ENCODE measurements at places on chromosomes 1 and 21. TPM values are rescaled to one million over a fixed set of nuclear protein-coding genes. Genes with fewer than 3 reads are reported as not detected.

The NR0B2 gene
- 3.9 TPM for total RNA-seq

The SLC2A5 gene
- total RNA-seq: 0.04 TPM

The PGBD2 gene
- total RNA-seq: 8.0 TPM

The HES2 gene
- not detected for total RNA-seq

GRCh38 chr1:113780374-113781146 is 21.3 kb upstream of the PHTF1 start:
- DNase-seq: no peak

GRCh38 chr1:94522304-94522703 is 19.3 kb downstream of the F3 start:
- peak; percentile 51 for DNase-seq

GRCh38 chr1:110161849-110162248 is 11.6 kb downstream of the SLC6A17 start:
- DNase-seq: no peak

DNA sequence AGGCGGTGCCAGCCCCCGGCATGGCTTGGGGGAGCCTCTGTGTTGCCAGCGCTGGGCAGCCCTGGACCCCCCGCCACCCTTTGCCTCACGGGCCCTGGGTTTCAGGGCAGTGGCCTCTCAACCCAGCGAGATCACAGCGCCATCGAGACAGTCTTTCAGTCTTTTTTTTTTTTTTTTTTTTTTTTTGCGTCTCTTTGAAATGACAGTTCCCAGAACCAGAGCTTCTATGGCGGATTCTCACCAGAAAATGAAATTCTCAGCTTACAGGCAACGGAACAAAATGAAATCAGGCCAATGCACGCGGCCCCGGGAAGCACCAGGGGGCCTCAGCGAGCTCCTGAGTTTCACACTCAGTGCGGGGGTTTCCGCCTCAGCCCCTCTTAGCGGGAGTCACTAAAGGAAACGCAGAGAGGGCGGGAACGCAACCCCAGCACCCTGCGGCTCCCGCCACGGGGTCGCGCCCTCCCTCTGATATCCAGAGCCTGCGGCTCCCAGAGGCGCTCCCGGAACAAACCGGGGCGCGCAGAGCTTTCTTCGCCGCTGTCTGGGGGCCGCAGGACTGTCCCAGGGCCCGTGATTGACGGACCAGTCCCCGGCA is 8.0 kb upstream of the COL6A1 start:
- DNase-seq: peak; percentile 93

GRCh38 chr1:114122941-114123618 is 30.6 kb downstream of the SYT6 start:
- DNase-seq: peak; percentile 41

DNA sequence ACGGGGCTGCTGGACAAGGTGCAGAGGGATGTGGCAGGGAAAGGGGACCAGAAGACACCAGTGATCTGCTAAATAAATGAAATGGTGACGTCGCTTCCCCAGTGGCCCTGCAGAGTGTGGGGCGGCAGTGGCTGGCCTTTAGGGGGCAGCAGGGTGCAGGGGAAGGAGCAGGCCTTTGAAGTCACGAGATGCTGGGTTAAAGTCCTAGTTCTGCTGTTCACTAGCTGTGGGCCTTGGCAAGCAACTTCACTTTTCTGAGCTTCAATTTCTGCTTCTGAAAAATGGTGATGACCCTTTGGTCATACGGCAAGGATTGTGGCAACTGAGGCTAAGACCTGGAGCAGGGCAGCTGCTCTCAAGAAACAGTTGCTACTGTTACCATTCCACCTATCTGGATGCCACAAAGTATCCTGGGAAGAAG is 9.2 kb upstream of the GALE start:
- DNase-seq: peak; percentile 74

- DNase-seq: no peak
Measured at GRCh38 chr1:110433213-110433612, 17.7 kb upstream of the PROK1 start.

DNA sequence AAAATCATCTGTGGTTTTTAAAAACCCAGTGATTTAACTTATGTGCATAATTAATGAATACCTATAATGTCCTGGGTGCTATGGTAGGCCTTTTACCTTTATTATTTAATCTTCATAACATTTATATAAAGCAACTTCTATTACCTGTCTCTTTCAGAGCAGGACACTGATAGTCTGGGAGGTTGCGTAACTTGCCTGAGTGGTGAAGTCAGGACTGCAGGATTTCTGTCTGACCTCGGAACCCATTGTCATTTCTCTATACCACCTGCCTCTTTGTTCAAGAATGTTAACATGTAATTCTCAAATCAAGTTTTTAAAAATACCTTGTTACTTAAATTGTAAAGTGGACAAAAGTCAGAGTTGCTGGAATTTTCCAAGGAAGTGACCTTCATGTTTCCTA is 41.0 kb upstream of the BACH1 start:
- DNase-seq: no peak

DNA sequence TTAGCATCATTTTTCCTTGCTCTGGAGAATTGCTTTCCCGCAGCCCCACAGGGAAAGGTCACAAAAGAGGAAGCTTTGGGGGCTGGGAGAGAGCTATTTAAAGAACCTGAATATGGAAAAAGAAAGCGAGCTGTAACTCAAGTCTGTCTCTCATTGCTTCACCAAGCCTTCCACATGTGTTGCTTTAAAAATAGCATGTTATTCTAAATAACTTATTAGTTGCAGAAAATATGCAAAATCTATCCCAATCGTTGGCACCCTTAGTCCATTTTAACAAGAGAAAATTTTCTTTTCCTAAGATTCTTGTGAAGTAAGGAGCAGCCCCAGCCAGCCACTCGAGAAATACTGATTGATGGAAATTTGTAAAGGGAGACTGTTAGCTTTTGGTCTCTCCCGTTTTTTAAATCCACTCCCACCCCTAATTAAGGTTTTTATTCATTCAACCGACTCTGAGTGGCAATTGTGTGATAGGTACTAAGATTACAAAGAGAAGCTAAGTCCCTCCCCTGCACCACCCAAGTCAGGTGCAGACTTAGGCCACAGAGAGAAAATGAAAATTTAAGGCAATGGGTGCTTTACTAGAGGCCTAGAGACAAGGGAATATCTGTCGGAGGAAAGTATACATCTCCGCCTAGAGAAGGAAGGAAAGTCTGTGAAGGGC is 802 bp downstream of the CYP4X1 start:
- peak; percentile 14 for DNase-seq

GRCh38 chr1:153566414-153567371 is 1.0 kb upstream of the S100A2 start:
- DNase-seq: peak; percentile 49

DNA sequence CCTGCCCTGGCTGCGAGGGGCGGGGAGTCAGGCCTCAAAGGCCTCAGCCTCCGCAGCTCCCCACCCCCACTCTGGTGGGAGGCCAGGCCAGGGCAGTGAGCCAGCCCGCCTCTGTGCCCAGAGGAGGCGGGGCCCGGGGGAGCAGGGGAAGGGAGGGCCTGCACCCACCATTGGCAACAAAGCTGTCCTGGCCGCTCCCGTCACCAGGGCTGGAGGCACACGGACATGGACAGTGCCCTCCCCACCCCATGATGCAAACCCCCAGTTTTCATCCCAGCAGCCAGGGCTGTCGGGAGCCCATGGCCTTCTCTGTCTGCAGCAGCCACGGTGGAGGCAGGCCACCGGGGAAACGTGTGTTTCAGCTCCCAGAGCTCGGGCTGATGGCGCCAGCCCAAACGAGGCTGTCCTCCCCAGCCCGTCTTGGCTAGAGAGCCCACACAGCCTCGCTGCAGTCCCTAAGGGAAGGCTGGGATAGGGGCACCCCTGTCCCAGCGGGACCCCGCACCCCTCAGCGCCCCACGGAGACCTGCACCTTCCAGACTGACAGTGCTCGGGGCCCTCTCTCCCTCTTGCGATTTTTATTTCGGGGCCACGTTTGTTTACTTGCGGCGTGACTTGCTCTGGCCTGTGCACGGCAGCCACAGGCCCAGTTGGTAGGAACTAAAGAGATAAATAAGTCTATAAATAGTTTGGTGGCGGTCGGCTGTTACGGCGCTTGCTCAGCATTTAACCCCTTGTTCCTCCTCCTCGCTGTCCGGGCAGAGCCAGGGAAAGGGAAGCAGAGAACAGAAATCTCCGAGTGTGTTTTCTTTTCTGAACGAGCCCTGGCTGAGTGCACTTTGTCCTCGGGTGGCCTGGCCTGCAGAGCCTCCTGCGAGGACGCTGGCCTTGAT is 101.8 kb downstream of the PRDM16 start:
- DNase-seq: peak; percentile 62
